Activated T-helper 1 cell treated with anti-CD3 and anti-CD28 coated beads, Interleukin-12 subunit alpha, Interleukin-12 subunit beta, Interleukin-2, Interleukin-4 antibody, amounts not matched to agents 30 ng/mL and 10 ng/mL and 1 ng/mL, durations not matched to agents 14 hours and 24 hours and 36 hours (primary cell): ENCODE measurements at places on chromosomes 5 and 9.

GRCh38 chr5:142945845-142946244 is 175.7 kb downstream of the ARHGAP26 start:
- DNase-seq, result no peak

- DNase-seq, result no peak
These were observed at the start of gene IL3 for GRCh38 chr5:132060501-132061161. IL3 (plus strand) TSS chr5:132060655; CDS start chr5:132060707, 52 bp downstream.

GRCh38 chr9:79762070-79762469 is 190.3 kb downstream of the TLE4 start:
- DNase-seq, result no peak

- DNase-seq, result no peak
These were observed 144.5 kb downstream of the GCNT1 start for GRCh38 chr9:76603448-76603895.

DNA sequence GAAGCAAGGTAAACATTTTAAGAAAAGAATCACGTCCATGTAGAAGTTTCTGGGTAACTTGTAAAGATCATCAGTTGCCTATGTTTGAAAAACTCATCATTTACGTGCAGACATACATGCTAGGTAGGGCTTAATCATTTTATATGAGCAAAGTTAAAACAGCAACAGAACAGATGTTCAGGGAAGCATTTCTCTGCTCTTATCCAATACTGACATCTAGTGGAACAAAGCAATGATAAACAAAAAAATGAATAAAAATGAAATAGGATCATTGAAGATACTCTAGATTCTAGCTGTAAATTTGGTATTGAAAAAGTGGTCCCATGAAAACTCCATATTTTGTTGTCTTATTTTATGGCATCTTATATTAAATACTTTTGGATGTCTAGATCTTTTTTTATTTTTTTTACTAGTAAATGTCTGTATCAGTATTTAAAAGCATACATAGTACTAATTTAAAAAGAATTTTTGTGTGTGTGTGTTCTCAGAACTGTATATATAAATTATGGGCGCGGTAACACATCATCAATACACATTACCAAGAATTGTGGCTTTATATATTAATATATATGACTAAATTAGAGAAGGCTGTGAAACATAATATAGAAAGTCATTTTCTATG is 1050.2 kb downstream of the CDH12 start:
- DNase-seq, result no peak

GRCh38 chr9:70588999-70589398 is 174.5 kb upstream of the KLF9 start:
- no peak for DNase-seq

GRCh38 chr9:89590415-89590814 is 14.4 kb upstream of the GADD45G start:
- no peak for DNase-seq

DNA sequence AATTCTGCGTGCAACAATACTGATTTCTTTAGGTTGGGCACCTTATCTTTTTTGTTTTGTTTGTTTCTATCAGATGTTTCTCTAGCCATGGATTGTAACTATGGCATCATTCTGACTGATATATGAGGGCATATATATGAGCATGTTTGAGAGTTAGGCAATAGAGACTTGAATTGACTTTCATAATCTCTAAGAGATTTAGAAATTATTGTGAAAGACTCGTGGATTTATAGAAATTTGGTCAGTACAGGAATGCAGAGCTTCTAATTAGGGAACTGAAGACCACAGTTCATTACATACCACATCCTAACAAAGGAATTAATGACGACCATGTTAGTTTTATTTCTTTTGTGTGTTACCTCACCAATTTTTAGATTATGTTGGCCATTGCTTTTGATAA is 546.0 kb upstream of the GRAMD2B start:
- DNase-seq, result no peak

DNA sequence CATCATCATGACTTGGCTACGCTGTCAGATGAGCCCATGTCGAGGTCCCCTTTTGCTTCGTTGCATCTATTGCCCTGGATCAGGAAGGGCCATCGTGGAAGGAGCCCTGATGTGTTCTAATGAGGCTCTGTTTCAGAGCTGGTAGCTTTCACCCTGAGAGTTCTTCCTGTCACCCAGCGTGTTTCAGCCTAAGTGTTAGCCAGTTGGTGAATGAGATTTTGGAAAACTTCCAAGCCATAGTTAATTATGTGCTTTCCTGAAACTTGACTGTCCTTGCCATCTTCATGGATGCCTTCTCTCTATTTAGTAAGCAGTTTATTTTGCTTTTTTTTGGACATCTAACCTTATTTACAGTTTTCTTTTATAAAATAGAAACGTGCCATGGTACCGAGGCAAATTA is 1695.4 kb upstream of the WWC1 start:
- no peak for DNase-seq

- no peak for DNase-seq
These were observed 13.1 kb upstream of the FOXI1 start for GRCh38 chr5:170092455-170093101.

GRCh38 chr5:55708732-55709131 is 3.4 kb downstream of the SLC38A9 start:
- DNase-seq, result no peak

GRCh38 chr5:107518190-107518589 is 152.5 kb downstream of the EFNA5 start:
- no peak for DNase-seq

DNA sequence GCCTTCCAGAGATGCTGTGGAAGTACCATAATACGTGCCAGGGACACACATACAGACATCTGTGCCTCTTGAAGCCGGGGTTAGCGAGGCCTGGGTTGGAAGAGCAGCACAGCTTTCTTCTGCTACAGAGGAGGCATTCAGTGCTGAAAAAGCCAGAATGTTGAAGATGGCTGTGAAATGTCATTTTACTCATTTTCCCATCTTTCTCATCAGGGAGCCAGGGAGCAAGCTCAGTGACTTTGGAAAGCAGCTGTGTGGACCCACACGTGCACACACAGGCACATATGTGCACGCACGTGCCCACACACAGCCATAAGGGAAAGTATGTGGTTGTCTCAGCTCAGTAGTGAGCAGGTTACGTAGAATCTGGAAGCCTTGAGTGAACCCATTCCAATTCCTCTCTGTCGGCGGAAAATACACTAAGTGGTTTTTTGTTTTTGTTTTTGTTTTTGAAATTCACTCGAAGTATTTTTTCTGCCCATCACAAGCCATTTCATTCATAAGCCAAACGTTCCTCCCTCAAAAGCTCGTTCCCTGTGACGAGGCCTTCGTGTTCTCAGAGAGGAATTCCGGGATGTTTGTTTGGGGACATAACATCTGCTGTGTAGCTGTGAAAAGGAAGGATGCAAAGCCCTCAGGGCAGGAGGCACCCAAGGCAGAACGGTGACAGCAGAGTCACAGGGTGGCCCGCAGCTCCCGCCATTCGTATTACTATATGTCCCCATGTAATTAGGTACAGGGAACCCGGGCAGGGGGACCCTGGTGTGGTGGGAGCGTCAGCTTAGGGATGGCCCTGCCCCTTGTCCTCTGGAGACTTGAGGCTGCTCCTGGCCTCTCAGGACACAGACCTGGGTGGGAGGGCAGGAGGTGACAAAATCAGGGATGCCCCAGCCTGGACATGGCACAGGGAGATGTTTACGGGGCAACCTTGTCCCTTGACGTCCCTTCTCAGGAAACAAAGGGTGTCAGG is 29.0 kb upstream of the ANKRD33B start:
- DNase-seq, result no peak

- DNase-seq, result no peak
These were observed 131.1 kb downstream of the ZCCHC7 start for GRCh38 chr9:37251452-37251851.

- no peak for DNase-seq
These were observed 56.4 kb downstream of the PRRT1B start for GRCh38 chr9:131601683-131602181.

- no peak for DNase-seq
These were observed 55.8 kb upstream of the SMARCA2 start for GRCh38 chr9:1959371-1959770.

GRCh38 chr5:179620703-179621350 is 2.6 kb downstream of the HNRNPH1 start:
- no peak for DNase-seq

DNA sequence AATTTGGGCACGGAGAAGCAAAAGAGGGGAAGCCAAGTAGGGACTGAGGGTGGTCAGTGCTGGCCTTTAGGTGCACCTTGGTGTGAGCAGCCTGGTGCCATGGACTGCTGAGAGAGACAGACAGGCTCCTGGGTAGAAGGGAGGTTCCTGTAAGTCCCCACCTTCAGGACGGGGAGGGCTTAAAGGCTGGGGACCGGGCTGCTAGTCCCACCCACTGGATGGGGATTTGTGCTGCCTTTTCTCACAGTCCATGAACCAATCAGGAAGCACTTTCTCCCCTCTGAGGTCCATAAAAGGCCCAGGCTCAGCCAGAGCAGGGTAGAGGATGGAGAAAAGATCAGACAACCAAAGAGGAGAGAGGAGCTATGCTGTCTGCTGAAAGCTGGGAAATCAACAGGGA is 15.2 kb downstream of the CDC25C start:
- DNase-seq, result no peak

DNA sequence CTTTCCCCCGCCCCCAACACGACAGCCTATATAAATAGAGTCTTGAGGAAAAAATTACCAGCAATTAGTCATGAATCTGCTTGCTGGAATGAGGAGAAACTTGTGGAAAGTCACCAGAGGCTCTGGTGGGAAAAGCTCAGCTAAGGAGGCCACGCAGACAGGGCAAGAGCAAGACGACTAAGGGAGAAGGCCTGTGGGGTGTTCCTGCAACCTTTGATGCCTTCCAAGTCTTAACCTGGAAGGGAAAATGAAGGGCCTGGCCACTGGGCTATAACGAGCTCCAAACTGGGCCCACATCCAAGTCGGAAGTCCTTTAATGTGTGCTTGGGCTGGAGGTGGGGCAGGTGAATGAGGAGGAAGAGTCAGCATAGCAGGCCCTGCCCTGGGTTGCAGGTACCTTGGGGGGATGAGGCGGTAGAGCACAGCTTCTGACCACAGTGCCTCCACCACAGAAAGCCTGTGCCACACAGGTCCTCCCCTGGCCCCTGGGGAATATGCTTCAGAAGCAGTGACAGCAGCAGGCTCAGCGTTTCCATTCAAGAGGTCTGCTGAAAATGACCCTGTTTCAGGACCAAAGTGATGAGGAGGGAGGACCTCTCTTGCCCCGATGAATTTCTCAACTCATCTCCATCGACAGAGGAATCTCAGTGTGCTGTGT is 92.8 kb upstream of the LRRTM2 start:
- DNase-seq, result no peak
